ENCODE measurements at places on chromosomes 2 and 18.

DNA sequence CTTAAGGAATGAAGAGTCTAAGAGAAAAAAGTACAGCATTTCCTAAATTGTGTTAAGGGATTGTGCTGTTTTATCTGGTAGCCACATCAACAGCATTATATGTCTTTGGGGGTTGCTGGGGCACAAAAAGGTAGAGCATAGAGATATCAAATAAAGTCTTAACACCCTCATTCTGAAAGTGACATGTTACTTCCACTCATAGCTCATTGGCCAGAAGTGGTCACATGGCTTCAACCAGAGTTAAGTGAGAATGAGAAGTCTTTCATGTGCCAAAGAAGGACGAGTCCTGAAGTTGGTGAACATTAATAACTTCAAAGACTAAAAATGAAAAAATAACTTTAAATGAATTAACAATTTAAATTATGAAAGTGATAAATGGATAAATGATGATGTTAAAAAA is 175.7 kb upstream of the ZEB2 start:
- ATAC-seq, result no peak

GRCh38 chr2:217839750-217840107 is 163.1 kb downstream of the TNS1 start:
- ATAC-seq, result no peak

GRCh38 chr2:37523814-37524362 is 147.6 kb downstream of the CDC42EP3 start:
- ATAC-seq, result peak; percentile 96

GRCh38 chr18:9429662-9429993 is 45.7 kb upstream of the RALBP1 start:
- no peak for ATAC-seq

Measured in gastroesophageal sphincter (tissue), 4 donors.